Heart right ventricle (tissue), 16 donors: ENCODE measurements at places on chromosomes 2 and 18. TPM values are rescaled to one million over a fixed set of nuclear protein-coding genes. Genes with fewer than 3 reads are reported as not detected.

Gene CNGA3
- total RNA-seq, result not detected

Gene NTSR2
- not detected for total RNA-seq

Gene DRC1
- total RNA-seq, result 0.17 TPM

Gene IL36G
- total RNA-seq, result not detected

Gene PRSS56
- 0.23 TPM for total RNA-seq

Gene SAP130
- 19.8 TPM for total RNA-seq

Gene SERPINB7
- not detected for total RNA-seq

Gene INSIG2
- 13.2 TPM for total RNA-seq
